ENCODE measurements at places on chromosomes 12 and 14. TPM values are rescaled to one million over a fixed set of nuclear protein-coding genes. Genes with fewer than 3 reads are reported as not detected.

CAPZA3 gene
- total RNA-seq, result not detected

DNA sequence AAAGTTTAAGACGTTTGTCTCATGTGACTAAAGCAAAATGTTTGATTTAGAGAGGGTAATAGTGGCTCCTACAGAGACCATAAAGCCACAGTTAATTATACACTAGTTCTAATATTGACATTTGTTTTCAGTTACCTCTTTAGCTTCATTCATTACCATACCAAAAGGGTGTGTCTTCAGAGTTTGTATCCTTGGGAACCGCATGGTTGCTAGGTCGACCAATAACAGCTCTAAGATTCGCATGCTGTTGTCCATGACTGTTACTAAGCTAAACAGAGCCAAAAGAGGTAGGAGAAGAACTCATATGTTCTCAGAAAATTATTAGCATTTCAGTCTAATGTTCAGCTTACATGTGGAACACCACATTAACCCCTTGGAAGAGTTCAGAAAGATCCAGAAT is 36.2 kb upstream of the ETNK1 start:
- H3K4me1 ChIP-seq, result no peaks in the 10 kb centered on the region
- H3K27ac ChIP-seq, result no peak overlapping the region
- no peaks in the 10 kb centered on the region for H3K27me3 ChIP-seq
- H3K4me3 ChIP-seq, result no peak overlapping the region
- no peak for DNase-seq
- H3K36me3 ChIP-seq, result no peaks in the 10 kb centered on the region

DNA sequence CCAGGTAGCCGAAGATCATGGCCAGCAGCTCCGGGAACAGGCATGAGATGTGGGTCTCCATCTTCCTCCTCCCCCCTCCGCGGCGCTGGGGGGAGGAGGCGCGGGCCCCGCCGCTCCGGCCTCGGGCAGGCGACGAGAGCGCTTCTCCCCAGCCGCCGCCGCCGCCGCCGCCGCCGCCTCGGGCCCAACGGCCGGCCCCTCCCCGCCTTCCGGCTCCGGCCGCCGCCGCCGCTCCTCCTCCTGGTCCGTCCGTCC is 448 bp downstream of the FBXL14 start:
- no peaks in the 10 kb centered on the region for H3K36me3 ChIP-seq
- H3K4me1 ChIP-seq, result peaks cover 12% of the 10 kb centered on the region
- peak overlapping the region; percentile 96 for H3K27ac ChIP-seq
- no peak for DNase-seq

- no peaks in the 10 kb centered on the region for H3K4me1 ChIP-seq
- no peak overlapping the region for H3K4me3 ChIP-seq
- DNase-seq, result no peak
- no peaks in the 10 kb centered on the region for H3K27me3 ChIP-seq
- no peak overlapping the region for H3K27ac ChIP-seq
These were observed 9.9 kb upstream of the ADIPOR2 start for GRCh38 chr12:1680804-1681492.

DNA sequence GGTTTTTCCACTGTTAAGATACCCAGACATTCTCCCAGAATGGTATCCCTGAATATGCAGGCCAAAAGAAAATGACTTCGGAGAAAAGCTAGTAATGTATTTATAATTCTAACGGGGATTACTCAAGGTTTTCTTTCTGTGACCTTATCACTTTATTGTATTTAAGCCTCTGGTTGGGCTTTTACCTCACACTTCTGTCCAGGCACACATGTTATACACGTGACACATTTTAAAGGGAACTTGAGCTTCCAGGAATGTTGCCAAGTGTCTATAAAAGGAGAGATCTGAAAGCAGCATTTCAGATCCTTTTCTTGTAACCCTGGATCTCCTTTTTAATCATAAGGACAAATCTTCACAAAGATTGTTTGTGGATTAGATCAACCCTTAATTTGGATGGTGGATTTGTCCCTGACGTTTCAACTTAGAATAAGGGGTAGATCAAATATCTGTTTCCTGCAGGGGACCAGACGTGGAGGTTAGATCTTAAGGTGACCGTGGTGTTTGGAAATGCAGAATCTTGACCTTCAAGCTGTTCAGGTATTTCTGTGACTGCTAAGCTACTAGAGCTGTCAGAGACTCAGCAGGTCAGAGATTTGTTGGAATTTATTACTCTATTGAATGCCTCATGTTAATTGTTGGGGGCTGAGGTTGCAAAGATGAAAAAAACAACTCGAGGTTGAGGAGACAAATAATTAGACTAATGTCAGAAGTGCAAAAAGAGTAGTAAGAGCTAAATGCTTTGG is 1.5 kb downstream of the CIPC start:
- H3K36me3 ChIP-seq, result no peaks in the 10 kb centered on the region
- H3K27ac ChIP-seq, result peak overlapping the region; percentile 100
- H3K4me1 ChIP-seq, result peaks cover 10% of the 10 kb centered on the region
- peak; percentile 84 for DNase-seq
- H3K27me3 ChIP-seq, result no peaks in the 10 kb centered on the region

DNA sequence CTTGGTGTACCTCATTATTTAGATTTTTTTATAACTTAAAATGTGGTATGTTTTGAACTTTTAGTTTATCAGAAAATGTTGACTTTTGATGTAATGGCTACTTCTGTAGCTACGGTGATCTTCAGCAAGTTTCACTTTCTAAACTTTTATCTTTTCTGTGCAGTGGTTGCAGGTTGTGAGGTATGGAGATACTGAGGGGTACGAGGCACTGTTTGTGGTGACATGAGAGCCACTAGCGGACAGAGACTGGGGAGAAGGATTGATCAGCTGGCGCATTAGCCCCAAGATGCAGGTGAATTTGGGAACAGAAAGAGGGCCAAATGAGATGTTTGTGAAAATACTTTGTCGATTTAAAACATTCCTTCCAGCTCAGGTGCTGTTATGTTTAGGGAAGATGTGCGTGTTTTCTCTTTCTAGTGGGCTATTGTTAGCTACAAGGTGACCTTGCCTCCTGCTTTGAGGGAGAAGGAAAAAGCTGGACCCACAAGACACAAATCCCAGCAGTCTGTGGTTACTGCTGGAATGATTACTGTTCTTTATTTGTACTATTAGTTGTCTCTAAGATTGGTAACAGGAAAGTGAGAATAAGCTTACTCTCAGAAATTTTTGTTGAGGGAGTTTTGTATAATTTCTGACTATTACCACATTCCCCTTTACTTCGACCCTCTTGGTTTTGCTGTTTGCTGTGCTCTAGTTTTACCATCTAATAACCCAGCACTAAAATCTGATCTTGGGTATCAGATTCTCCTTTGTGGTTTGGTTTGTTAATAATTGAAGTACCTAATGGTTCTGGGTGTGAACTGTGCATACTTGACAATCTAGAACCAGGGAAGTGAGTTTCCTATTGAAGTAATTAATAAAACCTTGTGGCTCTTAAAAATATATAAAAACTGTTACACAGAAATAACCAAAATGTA is 61.7 kb downstream of the FBXO34 start:
- H3K4me1 ChIP-seq, result peaks cover 16% of the 10 kb centered on the region
- no peak for DNase-seq
- no peak overlapping the region for H3K4me3 ChIP-seq
- H3K36me3 ChIP-seq, result no peaks in the 10 kb centered on the region
- H3K27ac ChIP-seq, result peak overlapping the region; percentile 16

ACSS3 gene
- 11.8 TPM for total RNA-seq

DNA sequence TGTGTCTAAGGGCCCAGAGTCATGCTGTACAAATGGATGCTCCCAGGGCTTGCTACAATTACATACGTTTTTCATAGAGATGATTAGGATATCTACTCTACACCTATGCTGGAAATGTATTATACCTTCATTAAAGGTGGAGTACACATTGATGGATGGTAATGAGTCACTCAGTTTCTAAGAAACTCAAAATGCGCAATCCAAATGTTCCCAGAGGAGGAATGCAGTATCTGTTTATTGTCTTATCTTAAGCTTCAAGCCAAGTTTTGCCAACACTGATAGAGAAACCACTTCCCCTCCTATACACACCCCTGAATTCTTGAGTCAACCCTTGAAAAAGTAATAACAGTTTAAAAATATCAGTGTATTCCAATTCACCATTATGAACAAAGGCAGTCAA is 266.6 kb upstream of the FAR2 start:
- no peaks in the 10 kb centered on the region for H3K27me3 ChIP-seq
- H3K27ac ChIP-seq, result no peak overlapping the region

EPYC gene
- total RNA-seq, result not detected

MOK gene
- 17.8 TPM for total RNA-seq

All from prostate gland (tissue), 2 donors.